ENCODE measurements at places on chromosomes 1 and 21.

DNA sequence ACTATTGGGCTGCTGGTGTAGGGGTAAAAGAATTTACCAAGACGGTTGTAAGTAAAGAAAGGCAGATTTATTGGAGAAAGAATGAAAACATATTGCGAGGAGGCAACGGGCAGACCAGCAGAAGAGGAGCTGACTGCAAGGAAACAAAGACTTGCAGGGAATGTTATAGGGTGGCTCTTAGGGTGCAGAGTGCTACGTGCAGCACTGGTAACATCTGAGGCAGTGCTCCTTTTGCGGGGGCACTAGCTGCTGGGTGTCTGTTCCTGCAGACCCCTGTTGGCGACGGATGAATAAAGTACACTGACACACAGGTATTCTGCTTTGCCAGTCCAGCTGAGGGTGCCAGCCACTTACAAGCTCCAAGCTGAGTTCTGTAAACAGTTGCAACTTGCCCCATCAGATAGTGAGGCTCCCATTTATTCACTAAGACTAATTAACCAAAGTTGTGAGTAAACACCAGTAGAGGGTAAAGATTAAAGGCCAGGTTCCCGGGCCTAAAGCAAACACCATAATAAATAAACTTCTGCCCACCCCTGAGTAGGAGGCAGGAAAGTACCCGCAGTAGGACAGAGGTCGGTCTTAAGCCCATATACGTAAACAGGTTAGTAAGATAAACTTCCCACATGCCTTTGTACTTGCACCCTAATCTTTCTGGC is 140.2 kb upstream of the KCNK1 start:
- DNase-seq = no peak

DNA sequence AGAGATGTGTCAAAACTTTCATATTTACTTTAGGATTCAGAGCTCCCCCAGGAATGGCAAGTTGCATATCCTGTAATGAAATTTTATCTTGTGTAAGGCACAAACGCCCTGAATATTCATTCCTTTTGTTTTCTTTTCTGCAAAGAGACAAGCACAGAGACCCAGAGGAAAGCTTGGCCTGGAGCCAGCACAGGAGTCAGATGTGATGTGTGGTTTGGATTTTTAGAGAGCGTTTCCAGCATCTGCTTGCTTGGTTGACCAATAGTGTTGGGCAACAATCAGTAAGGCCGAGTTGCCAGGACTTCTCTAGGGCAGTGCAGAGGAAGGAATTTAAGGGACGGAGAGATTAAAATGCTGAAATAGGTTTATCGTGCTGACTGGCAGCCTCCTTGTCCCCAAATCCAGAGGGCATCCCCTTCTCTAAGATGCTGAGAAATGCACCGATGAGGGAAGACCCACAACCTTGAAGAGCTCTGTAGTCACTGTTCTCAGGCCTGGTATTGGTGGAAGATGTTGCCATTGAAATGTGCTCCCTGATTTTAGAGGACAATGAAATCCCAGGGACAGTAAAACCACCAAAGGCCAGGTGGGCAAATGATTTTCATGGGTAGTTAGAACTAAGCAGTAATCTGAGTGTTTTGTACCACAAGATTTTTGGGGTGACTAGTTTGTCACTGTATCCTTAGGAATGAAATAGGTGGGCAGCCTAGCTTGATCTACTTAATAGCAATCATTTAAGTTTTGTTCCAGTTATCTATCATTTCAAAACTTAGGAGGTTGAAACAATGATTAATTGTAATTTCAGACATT is 37.9 kb upstream of the RHOU start:
- DNase-seq = no peak

DNA sequence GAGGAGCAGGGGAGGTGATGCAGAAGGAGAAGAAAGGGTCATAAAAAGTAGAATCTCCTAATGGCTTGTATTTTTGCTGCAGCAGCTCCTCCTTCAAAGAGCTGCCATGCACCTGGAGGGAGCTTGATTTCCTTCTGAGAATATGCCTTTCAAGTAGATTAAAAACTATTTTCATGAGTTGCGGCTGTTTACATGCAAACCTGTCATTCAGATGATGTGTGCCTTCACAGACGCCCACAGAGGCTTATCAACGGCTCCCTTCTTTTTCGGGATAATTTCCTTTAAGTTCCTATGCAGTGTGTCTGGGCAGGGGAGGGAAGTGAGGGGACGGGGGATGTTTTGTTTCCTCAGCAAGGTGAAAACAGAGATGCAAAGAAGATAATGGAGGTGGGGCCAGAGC is 38.8 kb downstream of the TNR start:
- DNase-seq = no peak

- DNase-seq = no peak
Measured at GRCh38 chr1:21751281-21751680, 31.7 kb downstream of the USP48 start.

- DNase-seq = no peak
Measured at GRCh38 chr1:213439703-213440102, 388.7 kb downstream of the RPS6KC1 start.

DNA sequence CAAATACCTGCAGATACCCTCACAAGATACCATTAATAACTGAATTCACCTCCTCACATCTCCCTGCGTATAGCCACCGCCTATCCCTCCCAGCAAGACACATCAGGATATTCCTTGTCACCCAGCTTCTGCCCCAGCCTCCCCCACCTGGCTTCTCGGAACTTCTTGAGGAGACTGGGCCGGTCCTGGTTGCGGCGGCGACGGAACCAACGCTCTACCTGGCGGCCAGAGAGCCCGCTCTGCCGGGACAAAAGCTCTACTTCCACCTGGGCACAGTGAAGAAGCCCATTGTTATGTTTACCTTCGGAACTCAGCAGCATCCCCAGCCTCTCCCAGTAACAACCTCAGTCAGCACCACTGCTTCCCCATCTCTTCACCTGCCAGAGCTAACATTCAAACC is 6.7 kb downstream of the CERS2 start:
- no peak for DNase-seq

- no peak for DNase-seq
Measured at GRCh38 chr1:203139976-203140475, 12.5 kb downstream of the ADORA1 start.
